Activated naive CD8-positive, alpha-beta T cell treated with anti-CD3 and anti-CD28 coated beads for 36 hours (primary cell): ENCODE measurements at places on chromosomes 5 and 9.

DNA sequence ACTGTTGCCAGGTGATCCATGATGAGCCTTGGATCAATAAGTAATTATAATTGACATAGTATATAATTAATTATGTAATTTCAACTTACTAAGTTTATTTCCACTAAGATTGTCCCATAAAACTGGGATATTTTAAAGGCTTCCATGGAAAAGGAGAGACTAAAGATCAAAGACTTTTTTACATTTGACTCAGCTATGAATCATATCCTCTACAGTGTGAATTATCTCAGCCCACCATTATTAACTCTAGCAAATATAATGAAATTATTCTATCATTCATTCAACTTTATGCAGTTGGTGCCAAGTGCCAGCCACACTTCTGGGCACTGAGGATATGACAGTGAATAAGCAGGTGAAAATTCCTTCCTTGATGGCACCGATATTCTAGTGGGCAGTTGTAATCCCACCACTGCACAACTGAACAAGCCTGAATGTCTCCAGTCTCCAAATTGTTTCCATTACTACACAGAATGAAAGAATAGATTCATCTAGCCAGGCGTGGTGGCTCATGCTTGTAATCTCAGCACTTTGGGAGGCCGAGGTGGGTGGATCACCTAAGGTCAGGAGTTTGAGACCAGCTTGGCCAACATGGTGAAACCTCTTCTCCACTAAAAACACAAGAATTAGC, 21.9 kb upstream of the TXN start:
- DNase-seq: no peak

DNA sequence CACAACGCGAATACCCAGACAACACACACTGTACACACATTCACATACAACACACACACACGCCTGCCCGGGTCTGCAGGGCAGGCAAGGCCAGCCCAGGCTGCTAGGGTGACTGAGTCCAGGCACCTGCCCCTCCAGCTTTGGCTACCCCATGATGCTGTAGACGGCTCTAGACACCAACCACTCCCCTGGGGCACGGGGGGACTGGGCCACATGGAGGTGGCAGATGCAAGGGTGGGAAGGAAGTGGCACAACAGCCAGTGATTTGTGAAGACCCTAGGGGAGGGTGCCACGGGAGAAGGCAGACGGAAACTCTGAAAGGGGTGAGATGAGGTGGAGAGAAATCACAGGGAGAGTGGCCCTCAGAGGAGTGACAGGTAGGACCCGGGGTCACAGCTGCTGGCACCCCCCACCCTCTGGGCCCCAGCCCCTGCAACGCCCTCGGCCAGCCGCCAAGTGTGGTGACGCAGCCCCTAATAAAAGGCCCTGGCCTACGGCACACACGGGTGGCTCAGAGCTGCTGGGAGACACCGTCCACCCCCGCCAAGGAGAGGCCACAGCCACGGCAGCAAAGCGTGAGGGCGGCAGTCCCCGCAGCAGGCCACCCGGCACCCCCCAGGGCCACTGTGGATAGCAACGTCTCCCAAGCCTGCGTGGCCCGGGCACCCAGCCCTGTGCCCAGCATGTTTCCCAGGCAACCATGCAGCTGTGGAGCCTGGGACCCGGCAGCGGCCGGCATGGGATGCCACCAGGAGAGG, 6.6 kb upstream of the CCDC187 start:
- DNase-seq: no peak

DNA sequence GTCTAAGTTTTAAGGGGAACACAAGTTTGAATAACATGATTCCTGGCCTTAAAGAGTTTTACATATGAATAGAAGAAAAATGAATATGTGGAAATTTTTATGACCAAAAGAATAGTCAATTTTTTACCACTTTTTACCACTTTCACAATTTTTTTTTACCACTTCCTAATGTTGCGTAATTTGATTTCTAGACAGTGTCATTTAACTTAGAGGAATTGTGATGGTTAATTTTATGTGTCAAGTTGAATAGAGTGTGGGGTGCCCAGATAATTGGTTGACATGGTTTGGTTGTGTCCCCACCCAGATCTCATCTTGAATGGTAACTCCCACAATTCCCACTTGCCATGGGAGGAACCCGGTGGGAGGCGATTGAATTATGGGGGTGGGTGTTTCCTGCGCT, 416.6 kb downstream of the KIF4B start:
- no peak for DNase-seq

- DNase-seq: no peak
These were observed 305.8 kb downstream of the TRIM32 start for GRCh38 chr9:116992865-116993264.

GRCh38 chr9:117744856-117745389, 40.7 kb downstream of the TLR4 start:
- no peak for DNase-seq

DNA sequence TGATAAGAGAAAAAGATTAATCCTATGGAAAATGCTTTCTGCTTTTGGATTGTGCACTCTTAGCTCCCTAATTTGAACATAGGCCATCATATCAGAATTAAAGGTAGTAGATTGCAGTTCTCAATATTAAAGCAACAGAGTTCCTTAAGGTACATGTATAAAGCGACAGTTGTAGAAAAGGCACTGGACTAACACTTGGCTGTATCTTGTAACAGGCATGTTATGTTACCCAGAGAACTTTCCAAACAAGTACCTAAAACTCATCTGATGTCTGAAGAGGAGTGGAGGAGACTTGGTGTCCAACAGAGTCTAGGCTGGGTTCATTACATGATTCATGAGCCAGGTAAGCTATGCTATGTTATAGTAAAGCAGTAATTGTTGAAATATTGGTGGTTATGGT, 3.3 kb upstream of the SECISBP2 start:
- DNase-seq: no peak

GRCh38 chr9:137070906-137071275, 534 bp upstream of the SAPCD2 start:
- no peak for DNase-seq

DNA sequence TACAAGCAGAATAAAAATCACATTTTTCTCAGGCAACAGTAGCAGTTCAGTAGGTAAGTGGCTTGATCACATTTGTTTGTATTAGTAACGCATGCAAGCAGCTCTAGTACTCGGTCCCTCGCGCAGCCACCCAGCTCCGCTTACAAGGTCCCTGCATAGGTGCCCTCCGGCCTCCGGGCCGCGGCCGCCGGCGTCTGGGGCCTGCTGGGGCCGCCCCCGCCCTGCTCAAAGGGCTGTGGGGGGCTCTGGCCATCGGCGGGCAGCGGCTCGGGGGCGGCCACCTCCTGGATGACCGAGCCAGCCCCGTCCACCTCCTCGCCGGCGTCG, 50.2 kb upstream of the UBAC1 start:
- DNase-seq: no peak

GRCh38 chr5:73137563-73138530, 17.5 kb downstream of the TMEM171 start:
- no peak for DNase-seq

GRCh38 chr9:16461137-16461840, 409.2 kb downstream of the BNC2 start:
- no peak for DNase-seq

GRCh38 chr5:148912146-148912545, 85.7 kb downstream of the ADRB2 start:
- no peak for DNase-seq

GRCh38 chr5:570886-571285, 41.3 kb upstream of the CEP72 start:
- DNase-seq: no peak
